ENCODE measurements at places on chromosomes 16 and 17.

DNA sequence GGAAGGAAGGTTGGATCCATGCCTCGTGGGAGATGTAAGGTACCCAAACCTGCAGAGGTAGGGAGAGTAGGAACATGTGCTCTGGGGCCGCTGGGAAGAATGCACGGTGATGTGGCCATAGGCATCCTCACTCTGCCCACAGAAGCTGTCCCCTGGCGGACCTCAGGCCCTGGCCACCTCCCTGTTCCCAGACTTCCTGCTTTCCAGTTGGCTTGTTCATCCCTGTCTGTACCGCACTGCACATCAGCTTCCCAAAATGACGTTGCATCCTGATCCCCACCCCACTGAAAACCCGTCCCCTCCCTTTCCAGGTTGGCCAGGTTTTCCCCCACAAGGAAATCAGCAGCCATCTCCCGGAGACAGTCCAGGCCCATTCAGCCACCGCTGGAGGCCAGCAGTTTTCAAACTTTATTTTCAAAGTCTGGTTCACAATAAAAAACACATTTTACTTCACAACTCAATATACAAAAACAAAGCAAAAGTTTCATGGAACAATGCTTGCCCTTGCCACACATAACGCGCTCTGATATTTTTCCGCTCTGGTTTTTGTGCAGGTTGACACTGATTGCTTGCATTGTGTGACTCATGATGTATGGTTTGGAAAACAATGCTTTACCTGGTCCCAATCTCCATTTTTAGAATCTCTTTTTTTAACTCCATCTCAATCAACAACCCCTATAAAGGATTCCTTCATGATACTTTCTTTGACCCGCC is 143.0 kb downstream of the GAS7 start:
- no peak overlapping the region for H3K4me3 ChIP-seq
- H3K4me1 ChIP-seq: peaks cover 11% of the 10 kb centered on the region
- no peaks in the 10 kb centered on the region for H3K27me3 ChIP-seq
- no peaks in the 10 kb centered on the region for H3K36me3 ChIP-seq
- no peak overlapping the region for H3K27ac ChIP-seq

GRCh38 chr17:50213026-50214022 is 11.9 kb upstream of the COL1A1 start:
- no peaks in the 10 kb centered on the region for H3K27me3 ChIP-seq
- no peaks in the 10 kb centered on the region for H3K36me3 ChIP-seq
- peaks cover 84% of the 10 kb centered on the region for H3K4me1 ChIP-seq

- H3K27ac ChIP-seq: no peak overlapping the region
- DNase-seq: no peak
- H3K4me1 ChIP-seq: peaks cover 5% of the 10 kb centered on the region
- no peaks in the 10 kb centered on the region for H3K36me3 ChIP-seq
Measured at GRCh38 chr17:49461580-49461979, 33.5 kb upstream of the NGFR start.

DNA sequence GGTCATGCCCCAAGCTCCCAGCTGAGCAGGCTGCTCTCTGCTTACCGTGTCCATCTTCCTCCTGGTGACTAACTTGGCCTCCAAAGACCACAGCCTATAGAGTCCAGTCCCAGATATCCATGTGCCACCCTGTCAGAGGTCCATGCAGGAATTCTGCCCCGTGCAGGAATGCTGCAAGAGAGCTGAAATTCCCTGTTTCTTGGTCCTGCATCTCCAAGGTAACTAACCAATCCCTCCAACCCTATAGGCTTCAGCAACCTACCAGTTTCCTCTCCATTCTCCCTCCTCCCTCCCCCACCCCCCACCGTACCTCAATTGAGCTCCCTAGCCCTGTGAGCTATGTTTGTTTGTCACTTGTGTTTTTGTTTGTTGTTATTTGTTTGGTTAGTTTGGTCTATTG is 9.6 kb upstream of the MKS1 start:
- no peak overlapping the region for H3K4me3 ChIP-seq
- peaks cover 31% of the 10 kb centered on the region for H3K4me1 ChIP-seq
- DNase-seq: no peak
- no peaks in the 10 kb centered on the region for H3K27me3 ChIP-seq
- H3K27ac ChIP-seq: no peak overlapping the region

GRCh38 chr17:63843910-63844677 is 1.6 kb upstream of the SMARCD2 start:
- peak overlapping the region; percentile 80 for H3K4me3 ChIP-seq
- H3K27me3 ChIP-seq: no peaks in the 10 kb centered on the region
- peak overlapping the region; percentile 81 for H3K27ac ChIP-seq
- no peaks in the 10 kb centered on the region for H3K36me3 ChIP-seq
- peaks cover 32% of the 10 kb centered on the region for H3K4me1 ChIP-seq

GRCh38 chr16:72266836-72267235 is 94.9 kb upstream of the PMFBP1 start:
- no peaks in the 10 kb centered on the region for H3K27me3 ChIP-seq
- H3K36me3 ChIP-seq: no peaks in the 10 kb centered on the region
- H3K27ac ChIP-seq: no peak overlapping the region
- H3K4me3 ChIP-seq: no peak overlapping the region

DNA sequence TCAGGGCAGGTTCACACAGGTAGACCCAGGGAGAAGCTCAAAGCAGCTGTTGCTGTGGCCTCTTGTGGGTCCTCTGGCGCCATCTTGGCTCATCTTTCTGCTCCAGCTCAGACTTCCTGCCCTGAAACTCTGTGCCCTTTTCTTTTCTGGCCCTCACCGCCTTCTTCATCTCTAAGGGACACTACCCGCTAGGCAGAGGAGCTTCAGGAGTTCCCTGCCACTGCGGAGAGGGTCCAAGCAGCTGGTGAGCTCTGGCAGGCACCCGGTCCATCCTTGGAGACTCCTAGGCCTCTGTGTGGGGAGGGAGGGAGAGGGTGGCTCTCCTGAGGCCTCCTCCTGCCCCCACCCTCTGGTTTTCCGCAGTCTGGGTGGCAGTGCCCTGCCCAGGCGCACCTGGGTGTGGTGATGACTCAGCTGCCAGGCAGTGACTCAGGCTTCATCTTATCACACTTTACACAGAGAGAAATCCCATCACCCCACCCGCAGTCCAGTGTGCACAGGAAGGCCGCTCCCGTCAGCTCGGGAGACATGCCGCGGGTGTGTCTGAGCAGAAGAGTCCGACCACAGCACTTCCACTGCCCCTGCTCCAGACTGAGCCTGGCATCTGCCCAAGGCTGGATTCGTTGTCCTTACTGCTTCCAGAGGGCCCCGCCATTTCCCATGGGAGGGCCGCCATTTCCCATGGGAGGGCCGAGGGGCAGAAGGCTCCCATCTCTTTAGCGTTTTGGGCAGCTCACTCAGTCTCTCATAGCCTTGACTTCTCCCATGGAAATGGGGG is 7.3 kb downstream of the NT5C start:
- no peaks in the 10 kb centered on the region for H3K36me3 ChIP-seq
- no peak overlapping the region for H3K27ac ChIP-seq
- peak; percentile 18 for DNase-seq
- no peak overlapping the region for H3K4me3 ChIP-seq
- no peaks in the 10 kb centered on the region for H3K4me1 ChIP-seq

- H3K4me1 ChIP-seq: no peaks in the 10 kb centered on the region
- no peak for DNase-seq
- no peaks in the 10 kb centered on the region for H3K27me3 ChIP-seq
- H3K36me3 ChIP-seq: no peaks in the 10 kb centered on the region
- no peak overlapping the region for H3K27ac ChIP-seq
- no peak overlapping the region for H3K4me3 ChIP-seq
Measured at GRCh38 chr16:22912654-22913053, 98.7 kb downstream of the HS3ST2 start.

DNA sequence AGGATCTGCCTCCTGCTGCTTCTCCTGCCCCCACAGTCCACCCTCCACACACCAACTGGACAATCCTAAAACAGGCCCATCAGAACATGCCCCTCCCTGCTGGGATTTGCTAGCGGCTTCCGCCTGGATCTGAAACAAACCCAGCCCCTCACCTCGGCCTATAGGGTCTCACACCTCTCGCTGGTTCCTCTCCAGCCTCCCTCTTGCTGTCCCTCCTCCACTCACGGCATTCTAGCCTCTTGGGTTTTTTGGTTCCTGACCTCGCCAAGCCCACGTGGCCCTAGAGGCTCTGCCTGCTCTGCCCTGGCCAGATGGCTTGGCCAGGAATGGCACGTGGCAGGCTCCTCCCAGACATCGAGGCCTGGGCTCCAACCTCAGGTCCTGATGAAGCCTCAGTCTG is 15.7 kb upstream of the MTSS2 start:
- H3K27ac ChIP-seq: peak overlapping the region; percentile 98
- DNase-seq: no peak
- H3K36me3 ChIP-seq: no peaks in the 10 kb centered on the region
- H3K4me1 ChIP-seq: peaks cover 52% of the 10 kb centered on the region

DNA sequence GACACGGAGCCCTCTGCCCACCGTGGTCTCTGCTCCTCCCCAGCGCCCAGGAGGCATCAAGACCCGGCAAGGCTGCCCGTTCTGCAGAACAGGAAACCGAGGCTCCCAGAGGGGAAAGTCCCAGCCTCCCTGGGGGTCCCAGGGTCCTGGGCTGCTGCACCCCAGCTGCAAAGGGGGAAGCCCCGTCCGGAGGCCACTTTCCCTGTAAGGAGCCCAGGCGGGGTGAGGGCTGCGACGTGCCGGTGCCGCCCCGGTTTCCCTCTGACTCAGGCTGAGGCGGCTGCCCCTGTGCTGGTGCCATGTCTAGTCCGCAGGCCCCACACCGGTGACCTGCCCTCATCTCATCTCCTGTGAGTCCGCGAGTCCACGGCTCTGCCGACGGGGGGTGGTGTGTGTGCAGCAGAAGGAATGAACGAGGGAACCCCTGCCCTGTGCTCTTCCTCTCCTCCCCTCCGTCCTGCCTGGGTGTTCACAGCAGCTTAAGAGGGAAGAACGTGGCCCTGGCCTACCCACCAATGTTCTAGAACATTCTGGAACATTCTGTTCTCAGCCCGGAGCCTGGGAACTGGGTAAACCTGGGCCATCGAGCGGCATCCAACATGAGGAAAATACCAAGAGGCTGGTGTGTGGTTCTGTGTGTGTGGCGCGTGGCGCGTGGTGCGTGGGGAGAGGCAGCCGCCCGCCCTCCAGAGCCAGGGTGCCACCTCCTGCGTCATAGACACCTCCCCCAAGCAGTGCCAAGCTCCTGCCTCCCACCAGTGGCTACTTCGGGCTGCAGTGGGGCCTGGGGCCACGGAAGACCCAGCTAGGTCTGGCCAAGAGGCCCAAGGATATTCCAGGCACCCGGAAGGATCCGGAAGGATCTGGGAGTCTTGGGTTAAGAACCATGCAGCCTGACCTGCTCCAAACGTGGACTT is 7.0 kb upstream of the CBFA2T3 start:
- no peak overlapping the region for H3K4me3 ChIP-seq
- no peaks in the 10 kb centered on the region for H3K4me1 ChIP-seq
- no peak for DNase-seq

GRCh38 chr16:84825896-84826557 is 6.2 kb downstream of the CRISPLD2 start:
- no peak overlapping the region for H3K4me3 ChIP-seq
- peak; percentile 94 for DNase-seq
- H3K4me1 ChIP-seq: peaks cover 72% of the 10 kb centered on the region
- H3K36me3 ChIP-seq: no peaks in the 10 kb centered on the region

DNA sequence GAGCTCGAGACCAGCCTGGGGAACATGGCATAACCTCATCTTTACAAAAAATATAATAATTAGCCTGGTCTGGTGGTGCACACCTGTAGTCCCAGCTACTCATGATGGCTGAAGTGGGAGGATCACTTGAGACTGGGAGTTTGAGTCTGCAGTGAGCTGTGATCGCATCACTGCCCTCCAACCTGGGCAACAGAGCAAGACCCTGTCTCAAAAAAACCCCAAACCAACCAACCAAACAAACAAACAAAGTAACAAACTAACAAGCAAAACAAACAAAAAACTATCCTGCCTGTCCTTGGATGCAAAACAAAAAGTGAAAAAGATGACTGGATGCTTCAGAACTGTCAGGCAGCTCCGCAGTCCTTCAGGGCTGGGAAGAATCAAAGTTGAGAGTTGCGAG is 5.7 kb upstream of the NGFR start:
- H3K27me3 ChIP-seq: peaks cover 34% of the 10 kb centered on the region
- no peak for DNase-seq
- H3K4me3 ChIP-seq: no peak overlapping the region

- H3K36me3 ChIP-seq: no peaks in the 10 kb centered on the region
- H3K27ac ChIP-seq: peak overlapping the region; percentile 47
- no peak overlapping the region for H3K4me3 ChIP-seq
- H3K4me1 ChIP-seq: peaks cover 21% of the 10 kb centered on the region
Measured at GRCh38 chr16:19595043-19595767, 39.7 kb downstream of the VPS35L start.

GRCh38 chr17:73342050-73342522 is 30.3 kb upstream of the CDC42EP4 start:
- peaks cover 44% of the 10 kb centered on the region for H3K4me1 ChIP-seq
- no peaks in the 10 kb centered on the region for H3K36me3 ChIP-seq
- DNase-seq: peak; percentile 90
- no peak overlapping the region for H3K4me3 ChIP-seq

DNA sequence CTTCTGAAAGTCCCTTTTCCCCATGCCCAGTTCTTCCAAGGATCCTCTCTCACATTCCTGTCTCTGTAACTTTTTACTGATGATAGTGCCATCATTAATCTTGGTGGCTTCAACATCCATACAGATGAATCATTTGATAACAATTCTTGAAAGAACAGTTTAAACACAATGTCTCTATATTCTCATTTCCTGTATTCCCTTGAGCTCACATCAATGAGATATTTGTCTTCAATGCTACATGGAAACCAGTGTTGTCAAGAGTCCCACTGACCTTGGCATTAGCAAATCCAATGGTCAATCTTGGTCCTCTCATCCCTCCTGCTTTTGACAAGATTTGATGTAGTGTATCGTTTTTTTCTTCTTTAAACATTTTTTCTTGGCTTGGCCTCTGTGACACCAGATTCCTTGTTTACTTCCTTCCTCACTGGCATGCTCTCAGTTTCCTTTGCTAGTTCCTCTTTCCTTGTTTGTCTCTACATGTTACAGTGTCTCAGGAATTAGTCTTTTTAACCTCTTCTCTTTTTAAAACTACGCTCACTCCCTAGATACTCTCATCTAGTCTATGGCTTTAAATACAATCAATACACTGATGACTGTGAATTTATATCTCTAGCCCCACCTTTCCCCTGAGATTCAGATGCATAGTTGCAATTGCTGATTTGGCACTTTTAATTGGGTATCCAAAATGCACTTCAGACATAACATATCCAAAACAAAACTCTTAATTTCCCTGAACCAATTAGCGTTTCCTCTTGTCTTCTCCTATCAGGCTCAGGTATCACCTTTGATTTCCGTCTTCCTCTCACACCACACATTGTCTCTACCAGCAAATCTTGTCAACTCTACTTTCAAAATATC is 134.0 kb downstream of the MYO1D start:
- no peak overlapping the region for H3K4me3 ChIP-seq
- H3K27me3 ChIP-seq: no peaks in the 10 kb centered on the region
- peaks cover 10% of the 10 kb centered on the region for H3K36me3 ChIP-seq
- DNase-seq: no peak
- H3K4me1 ChIP-seq: peaks cover 46% of the 10 kb centered on the region
- H3K27ac ChIP-seq: peak overlapping the region; percentile 47

DNA sequence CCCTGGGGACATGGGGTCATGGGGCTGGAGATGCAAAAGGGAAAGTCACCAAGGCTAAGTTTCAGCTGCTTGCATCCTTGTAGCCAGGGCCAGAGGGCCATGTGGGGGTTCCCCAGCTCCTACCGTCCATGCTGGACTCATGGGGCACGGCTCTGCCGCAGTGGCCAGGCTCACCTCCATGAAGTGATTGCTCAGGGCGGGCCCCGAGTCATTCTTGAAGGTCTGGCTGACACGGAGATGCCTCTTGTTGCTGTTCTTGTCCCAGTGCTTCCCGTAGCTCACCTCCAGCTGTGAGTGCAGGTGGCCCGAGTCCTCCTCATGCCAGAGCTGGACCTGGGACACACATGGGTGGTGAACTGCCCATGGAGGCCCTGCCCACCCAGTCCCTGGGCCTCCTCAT is 114.5 kb downstream of the RMI2 start:
- no peak overlapping the region for H3K4me3 ChIP-seq
- DNase-seq: no peak
- no peaks in the 10 kb centered on the region for H3K27me3 ChIP-seq
- no peaks in the 10 kb centered on the region for H3K4me1 ChIP-seq
